ENCODE measurements at places on chromosomes 6 and 20.

GRCh38 chr6:15715060-15715459, 52.2 kb upstream of the DTNBP1 start:
- no peak for DNase-seq

DNA sequence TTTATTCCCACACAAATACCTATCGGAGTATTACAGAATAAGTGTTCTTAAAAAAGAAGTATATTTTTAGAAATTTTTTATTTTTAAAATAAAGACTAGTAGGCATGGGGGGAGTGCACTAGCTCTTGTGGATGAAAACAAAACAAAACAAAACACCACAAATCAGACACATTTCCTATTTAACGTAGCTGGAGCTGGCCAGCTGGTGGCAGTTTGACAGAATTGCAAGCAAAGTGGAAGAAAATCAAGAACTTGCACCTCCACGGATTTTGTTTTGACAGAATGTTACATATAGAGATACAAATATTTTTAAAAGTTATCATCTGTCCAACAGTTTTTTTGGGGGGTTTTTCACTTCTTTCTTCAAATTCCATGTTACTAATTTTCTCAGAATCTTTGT, 63.6 kb upstream of the SNRPB2 start:
- DNase-seq, result no peak

GRCh38 chr6:166955865-166956443, 396 bp downstream of the RNASET2 start:
- DNase-seq, result no peak

DNA sequence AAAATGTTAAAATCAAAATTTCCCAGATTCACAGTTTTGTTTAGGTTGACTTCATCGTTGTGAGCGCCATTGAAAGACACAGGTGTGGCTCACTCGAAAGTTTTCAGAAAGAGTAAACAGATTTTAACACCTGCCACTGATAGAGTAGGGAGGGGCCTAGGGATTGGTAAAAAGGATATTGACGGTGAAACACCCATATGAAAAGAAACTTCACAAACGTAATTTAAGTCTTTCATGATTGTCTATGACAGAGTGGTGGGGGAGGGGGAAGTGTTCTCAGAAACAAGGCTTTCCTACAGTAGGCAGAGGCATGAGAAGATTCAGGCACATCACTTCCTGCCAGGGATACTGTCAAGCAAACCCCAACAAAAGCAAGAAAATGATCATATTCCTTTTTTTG, 101.4 kb downstream of the PERP start:
- no peak for DNase-seq

GRCh38 chr6:139311831-139312230, 20.0 kb upstream of the TXLNB start:
- no peak for DNase-seq
